ENCODE measurements at places on chromosomes 2 and 18. TPM values are rescaled to one million over a fixed set of nuclear protein-coding genes. Genes with fewer than 3 reads are reported as not detected.

DNA sequence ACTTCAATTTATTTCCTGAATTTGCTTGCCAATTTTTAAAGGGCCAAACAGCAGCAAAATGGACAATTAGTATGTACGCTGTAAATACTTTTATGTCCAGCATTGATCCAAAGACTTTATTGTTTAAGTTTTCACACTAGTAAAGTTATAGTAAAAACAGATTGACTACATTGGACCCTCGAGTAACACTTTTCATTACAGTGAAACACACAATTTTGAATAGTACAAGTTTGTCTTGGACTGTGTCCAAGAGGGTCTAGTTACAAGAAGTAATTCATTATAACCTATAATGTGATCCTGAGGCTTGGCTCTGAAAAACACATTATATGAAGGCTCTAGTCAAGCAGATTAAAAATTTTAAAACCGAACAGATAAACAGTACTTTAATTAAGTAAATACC is 11.4 kb upstream of the RBBP8 start:
- no peaks in the 10 kb centered on the region for H3K36me3 ChIP-seq
- H3K4me3 ChIP-seq, result no peak overlapping the region
- no peaks in the 10 kb centered on the region for H3K27me3 ChIP-seq
- no peak overlapping the region for H3K27ac ChIP-seq
- no peak for DNase-seq

DNA sequence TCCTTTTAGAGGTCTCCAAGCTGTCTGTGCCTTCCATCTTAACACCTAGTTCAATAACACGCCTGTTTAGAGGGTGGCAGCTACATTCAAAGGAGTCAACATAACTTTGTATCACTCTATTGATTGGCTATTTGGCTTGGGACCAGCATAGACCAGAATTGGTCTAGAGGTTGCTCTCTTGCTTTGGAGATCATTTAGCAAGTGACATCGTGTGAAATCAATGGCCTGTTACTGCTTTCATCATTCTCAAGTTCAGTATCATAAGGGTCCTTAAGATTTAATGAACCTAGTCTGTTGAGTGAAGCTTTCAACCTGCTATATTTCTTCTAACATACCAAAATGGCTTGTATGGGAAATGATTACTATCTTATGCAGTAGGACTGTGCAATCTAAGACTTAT is 768.2 kb downstream of the NRXN1 start:
- no peaks in the 10 kb centered on the region for H3K4me1 ChIP-seq
- H3K27ac ChIP-seq, result no peak overlapping the region
- H3K4me3 ChIP-seq, result no peak overlapping the region
- H3K27me3 ChIP-seq, result no peaks in the 10 kb centered on the region
- H3K36me3 ChIP-seq, result no peaks in the 10 kb centered on the region
- DNase-seq, result no peak

DNA sequence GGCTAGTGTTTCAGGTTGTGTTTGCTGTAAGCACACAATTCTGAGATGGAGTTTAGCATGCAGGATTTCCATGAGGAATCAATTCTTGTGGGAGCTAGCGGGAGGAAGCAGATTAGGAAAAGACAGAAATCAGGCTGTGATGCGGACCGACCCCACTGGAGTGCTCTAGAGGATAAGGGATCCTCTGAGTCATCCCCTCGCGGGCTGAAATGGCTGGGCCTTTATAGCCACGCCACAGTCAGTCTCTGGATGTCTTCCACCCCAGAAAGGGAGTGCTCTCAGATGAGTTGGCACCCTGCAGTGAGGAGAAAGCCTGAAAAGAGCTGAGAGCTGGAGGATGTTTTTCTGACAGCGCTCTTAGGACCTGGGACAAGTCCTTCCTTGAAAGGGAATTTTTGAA is 102.4 kb downstream of the GALNT3 start:
- H3K27ac ChIP-seq, result no peak overlapping the region
- no peak for DNase-seq
- H3K4me3 ChIP-seq, result no peak overlapping the region
- no peaks in the 10 kb centered on the region for H3K27me3 ChIP-seq
- no peaks in the 10 kb centered on the region for H3K36me3 ChIP-seq
- no peaks in the 10 kb centered on the region for H3K4me1 ChIP-seq

DNA sequence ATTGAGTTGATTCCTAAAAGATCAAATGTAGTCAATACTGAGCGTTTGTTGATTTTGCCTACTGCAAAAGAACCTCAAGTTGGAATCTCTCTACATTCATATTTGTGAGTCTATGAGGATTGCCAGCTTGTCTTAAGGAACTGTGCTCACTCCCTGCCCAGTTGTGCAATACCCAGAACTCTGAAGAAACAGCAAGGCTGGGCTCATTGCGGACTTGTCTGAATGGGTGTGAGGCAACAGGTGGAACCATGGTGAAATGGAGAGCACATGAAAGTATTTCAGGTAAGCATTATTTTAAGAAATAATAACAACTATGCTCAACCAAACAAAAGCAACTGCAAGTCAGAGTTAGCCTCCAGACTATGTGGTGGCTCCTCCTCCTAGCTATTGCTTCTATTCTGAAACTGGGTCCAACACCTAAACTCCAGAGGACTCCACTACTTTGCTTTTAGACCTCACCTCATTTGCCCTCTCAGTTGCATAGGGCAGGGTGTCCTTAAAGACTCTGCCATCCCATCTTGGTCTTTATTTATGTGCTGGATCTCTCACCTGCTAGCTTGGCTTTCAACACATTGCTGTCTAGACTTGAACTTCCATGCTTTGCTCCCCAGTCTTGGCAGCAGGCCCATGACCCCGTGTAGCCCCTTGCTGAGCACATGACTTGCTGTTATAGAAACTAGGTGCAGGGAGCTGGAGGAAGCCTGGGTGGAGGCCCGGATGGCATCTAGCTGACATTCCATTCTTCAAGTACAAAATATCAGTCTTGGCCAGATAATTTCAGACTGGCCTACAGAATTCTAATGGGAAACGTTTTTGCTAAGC is 94.8 kb upstream of the ARL5A start:
- H3K27me3 ChIP-seq, result no peaks in the 10 kb centered on the region
- no peak overlapping the region for H3K4me3 ChIP-seq
- no peak overlapping the region for H3K27ac ChIP-seq
- DNase-seq, result no peak
- no peaks in the 10 kb centered on the region for H3K4me1 ChIP-seq
- no peaks in the 10 kb centered on the region for H3K36me3 ChIP-seq

DNA sequence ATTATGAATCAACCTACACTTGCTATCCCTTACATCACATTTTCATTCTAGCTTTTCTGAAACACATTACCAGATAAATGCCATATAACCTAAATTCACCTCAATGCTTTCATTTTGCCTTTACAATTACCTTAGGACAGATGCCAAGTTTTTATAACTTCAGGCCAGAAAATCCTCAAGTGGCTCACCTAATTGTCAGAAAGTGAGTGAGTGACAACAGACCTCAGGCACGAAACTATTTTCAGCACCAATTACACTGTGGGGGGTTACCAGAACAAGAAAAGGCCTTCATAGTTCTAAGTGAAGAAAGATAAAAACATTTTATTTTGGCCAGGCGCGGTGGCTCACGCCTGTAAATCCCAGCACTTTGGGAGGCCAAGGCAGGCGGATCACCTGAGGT is 52.3 kb upstream of the ST8SIA5 start:
- no peaks in the 10 kb centered on the region for H3K27me3 ChIP-seq
- no peak for DNase-seq
- H3K4me3 ChIP-seq, result no peak overlapping the region
- H3K4me1 ChIP-seq, result no peaks in the 10 kb centered on the region

GRCh38 chr2:114442510-114442909 is at the start of gene DPP10:
Gene DPP10, plus strand, starts transcription at chr2:114442641.
- H3K27ac ChIP-seq, result no peak within 1 kb of the TSS
- no peaks in the 10 kb centered on the region for H3K27me3 ChIP-seq
- H3K36me3 ChIP-seq, result no peaks in the 10 kb centered on the region
- no peak within 1 kb of the TSS for H3K4me3 ChIP-seq

DNA sequence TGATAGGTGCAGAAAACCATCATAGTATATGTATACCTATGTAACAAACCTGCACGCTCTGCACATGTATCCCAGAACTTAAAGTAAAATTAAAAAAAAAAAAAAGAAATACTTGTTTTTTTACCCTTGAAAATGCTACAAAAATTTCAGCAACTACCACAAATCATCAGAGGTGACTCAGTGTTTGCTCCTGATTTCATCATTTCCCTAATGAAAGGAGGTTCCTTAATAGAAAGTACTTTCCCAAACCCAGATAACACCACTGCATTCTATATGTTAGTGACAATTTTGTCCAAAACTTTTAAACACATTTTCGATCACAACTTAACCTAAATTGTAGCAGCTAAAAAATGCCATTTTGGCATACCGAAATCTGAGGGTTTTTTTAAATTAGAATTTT is 163.3 kb downstream of the SLC39A10 start:
- DNase-seq, result no peak
- H3K4me3 ChIP-seq, result no peak overlapping the region
- no peaks in the 10 kb centered on the region for H3K27me3 ChIP-seq
- H3K36me3 ChIP-seq, result no peaks in the 10 kb centered on the region
- H3K4me1 ChIP-seq, result no peaks in the 10 kb centered on the region
- no peak overlapping the region for H3K27ac ChIP-seq

DNA sequence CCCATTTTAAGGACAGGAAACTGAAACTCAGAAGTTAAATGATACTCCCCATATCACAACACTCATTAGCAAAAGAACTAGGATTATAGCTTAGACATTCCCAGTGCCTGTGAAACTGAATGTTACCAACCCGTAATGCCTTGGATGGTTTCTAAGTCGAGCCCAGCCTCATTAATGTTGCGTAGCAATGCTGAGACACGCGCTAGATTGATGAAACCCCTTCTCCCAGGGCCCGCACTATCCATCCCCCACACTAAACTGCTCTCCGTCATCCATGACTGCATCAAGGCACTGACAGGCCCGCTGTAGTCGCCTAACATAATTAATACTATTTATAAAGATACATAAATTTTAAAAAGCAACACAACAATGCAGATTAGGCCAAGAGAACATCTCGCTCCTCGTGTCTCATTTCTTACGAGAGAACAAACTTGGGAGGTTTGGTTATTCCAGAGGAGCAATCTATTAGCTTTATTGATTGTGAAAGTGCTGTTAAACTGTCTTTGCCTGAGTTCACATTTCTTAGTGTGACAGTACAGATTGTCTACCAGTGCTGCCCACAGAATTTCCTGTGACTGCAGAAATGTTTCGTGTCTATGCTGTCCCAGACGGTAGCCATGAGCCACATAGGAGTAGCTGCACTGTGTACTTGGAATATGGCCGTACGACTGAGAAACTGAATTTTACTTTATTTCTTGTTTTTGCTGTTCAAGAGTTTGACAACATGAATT is 312.2 kb upstream of the RAB12 start:
- no peaks in the 10 kb centered on the region for H3K36me3 ChIP-seq
- no peak overlapping the region for H3K4me3 ChIP-seq
- no peaks in the 10 kb centered on the region for H3K27me3 ChIP-seq
- no peaks in the 10 kb centered on the region for H3K4me1 ChIP-seq

- no peaks in the 10 kb centered on the region for H3K27me3 ChIP-seq
- no peak overlapping the region for H3K27ac ChIP-seq
- H3K4me3 ChIP-seq, result no peak overlapping the region
- no peaks in the 10 kb centered on the region for H3K4me1 ChIP-seq
- no peaks in the 10 kb centered on the region for H3K36me3 ChIP-seq
Observed at GRCh38 chr18:54742120-54742519, 86.2 kb upstream of the RAB27B start.

GRCh38 chr18:10060841-10061240 is 147.0 kb downstream of the VAPA start:
- no peak for DNase-seq
- no peak overlapping the region for H3K4me3 ChIP-seq
- no peaks in the 10 kb centered on the region for H3K36me3 ChIP-seq
- H3K4me1 ChIP-seq, result no peaks in the 10 kb centered on the region

CD302 gene
- total RNA-seq, result 1.2 TPM

GAREM1 gene
- 0.33 TPM for total RNA-seq

TUBA3E gene
- not detected for total RNA-seq

MEP1B gene
- total RNA-seq, result 0.18 TPM

ABCB11 gene
- total RNA-seq, result not detected
